Activated CD4-positive, alpha-beta T cell treated with anti-CD3 and anti-CD28 coated beads, Interleukin-2, amount 10 ng/mL, durations not matched to agents 7 days and 5 days (primary cell): ENCODE measurements at places on chromosomes 12 and 14. TPM values are rescaled to one million over a fixed set of nuclear protein-coding genes. Genes with fewer than 3 reads are reported as not detected.

Gene GPRC5D
- 0.22 TPM for total RNA-seq

Gene INSM2
- not detected for total RNA-seq

Gene KRT78
- total RNA-seq, result not detected

Gene CCDC88C
- 193 TPM for total RNA-seq

Gene IQSEC3
- total RNA-seq, result not detected

Gene MYF5
- not detected for total RNA-seq

Gene ESR2
- not detected for total RNA-seq

Gene GLT1D1
- total RNA-seq, result not detected

Gene CIDEB
- 30.9 TPM for total RNA-seq

Gene GNB3
- not detected for total RNA-seq

Gene CLEC1B
- total RNA-seq, result not detected

Gene CELA1
- not detected for total RNA-seq

Gene TAS2R46
- 1.2 TPM for total RNA-seq

Gene CRIP1
- total RNA-seq, result 753 TPM

Gene TMTC2
- 2.5 TPM for total RNA-seq

Gene VAMP1
- total RNA-seq, result 61.4 TPM

Gene SIRT4
- total RNA-seq, result 0.94 TPM

Gene IL23A
- 6.1 TPM for total RNA-seq

Gene TBK1
- 22.7 TPM for total RNA-seq

Gene TPH2
- total RNA-seq, result not detected

Gene PIK3C2G
- total RNA-seq, result not detected

Gene NXPH4
- 0.29 TPM for total RNA-seq

Gene KCNA5
- total RNA-seq, result not detected

Gene SDR9C7
- total RNA-seq, result not detected

Gene SMARCC2
- 173 TPM for total RNA-seq

Gene PTPRR
- total RNA-seq, result not detected

Gene LRTM2
- not detected for total RNA-seq

Gene PMCH
- total RNA-seq, result not detected
